ENCODE measurements at places on chromosomes 4 and X.

DNA sequence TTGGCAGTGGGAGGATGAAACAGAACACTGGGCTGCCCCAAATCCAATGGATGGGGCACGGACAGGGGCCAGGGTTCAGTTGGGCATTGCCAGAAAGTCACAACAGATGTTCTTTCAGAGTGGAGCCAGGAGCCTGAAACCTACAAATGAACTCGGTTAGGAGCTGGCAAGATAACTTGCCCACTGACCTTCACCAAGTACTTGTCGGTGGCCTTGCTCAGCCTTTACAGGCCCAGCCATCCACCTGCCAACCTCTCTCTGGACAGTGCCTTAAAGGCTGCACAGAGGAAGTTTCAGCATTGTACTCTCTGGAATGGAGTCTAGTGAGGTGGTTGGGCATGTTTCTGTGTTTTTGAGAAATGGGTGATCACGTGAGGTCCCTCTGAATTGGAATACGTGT lies 87.1 kb upstream of the USP9X start:
- no peak for DNase-seq

DNA sequence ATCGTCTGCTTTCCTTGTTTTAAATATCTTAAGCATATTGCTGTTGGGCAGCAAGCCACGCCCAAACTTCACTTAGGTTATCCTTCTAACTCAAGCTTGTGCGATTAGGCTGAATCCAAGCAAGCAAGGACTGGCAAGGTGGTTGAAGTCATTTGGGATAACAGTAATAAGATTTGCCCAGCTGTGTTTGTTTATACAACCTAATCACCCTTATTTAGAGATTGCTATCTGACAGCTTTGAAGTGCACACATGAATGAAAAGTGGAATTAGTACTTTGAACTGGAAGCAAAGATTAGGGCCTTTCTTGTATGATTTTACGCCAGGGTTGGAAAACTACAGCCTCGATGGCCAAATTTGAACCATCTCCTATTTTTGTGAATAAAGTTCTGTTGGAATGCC lies 182.1 kb downstream of the ASB9 start:
- no peak for DNase-seq

GRCh38 chr4:108327642-108328382 lies 159.1 kb upstream of the LEF1 start:
- DNase-seq = no peak

DNA sequence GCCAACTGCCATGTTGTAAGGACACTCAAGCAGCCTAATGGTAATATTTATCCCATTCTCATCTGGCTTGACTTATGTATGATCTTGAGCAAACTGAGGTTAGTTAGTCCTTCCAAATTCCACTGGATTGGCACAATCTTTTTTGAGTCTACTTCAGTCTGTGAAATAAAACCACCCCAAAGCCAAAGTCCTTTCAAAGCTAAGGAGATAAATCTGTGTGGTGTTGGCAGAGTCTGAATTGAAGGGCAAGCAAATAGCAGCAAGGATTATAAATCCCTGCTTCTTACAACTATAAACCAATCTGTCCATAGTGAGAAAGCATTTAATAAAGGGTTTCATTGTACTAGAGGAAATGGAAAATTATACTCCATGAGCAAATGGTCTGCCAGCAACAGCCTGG lies 233.9 kb upstream of the GLRA2 start:
- no peak for DNase-seq

DNA sequence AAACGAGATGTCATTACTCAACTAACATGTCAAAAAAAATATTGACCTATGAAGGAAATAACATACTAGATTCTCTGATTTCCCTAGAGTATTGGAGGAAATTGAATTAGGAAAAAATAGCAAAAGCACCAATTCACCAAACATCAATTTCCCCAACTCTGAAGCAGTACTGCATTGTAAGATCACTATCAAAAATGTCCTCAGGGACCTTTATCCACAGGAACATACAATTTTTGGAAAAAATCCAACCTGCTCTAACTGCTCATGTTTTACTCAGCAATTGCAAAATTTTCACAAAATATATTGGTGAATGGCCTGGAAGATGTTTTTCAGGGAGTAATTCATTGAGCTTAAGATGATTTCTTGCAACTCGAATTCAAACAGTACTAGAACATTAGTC lies 239.0 kb upstream of the GIMD1 start:
- DNase-seq = no peak

DNA sequence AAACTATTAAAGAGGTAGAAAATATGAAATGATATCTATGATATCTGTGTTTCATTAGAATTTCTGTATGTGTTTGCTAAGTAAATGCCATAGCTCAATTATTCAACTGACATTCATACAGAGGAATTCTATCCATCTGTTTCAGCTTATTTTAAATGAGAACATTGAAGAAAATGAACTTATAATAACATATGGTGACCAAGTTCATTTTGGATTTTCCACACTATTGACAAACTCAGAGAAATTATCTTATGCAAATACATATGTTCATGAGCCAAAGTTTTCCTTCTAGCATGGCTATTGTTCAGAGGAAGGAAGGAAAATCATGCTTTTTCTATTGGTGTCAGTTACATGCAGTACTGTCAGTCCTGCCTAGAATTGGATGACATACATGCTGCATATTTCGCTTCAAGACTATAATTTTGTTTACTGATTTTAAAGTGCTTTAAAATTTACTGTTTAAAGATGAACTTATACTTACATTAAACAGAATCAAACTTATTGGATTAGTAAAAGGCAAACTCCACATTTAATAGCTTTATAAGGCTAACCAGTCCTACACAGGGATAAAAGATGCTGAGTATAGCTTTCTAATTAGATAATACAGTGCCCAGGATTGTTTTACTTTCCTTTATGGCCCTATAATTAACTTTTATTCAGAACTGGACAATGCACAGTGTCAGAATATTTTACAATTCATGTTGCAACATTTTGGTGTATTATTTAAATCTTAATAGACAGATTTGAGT lies 646.2 kb downstream of the TRAM1L1 start:
- DNase-seq = no peak

GRCh38 chr4:72451349-72451748 lies 117.7 kb downstream of the ADAMTS3 start:
- DNase-seq = no peak

DNA sequence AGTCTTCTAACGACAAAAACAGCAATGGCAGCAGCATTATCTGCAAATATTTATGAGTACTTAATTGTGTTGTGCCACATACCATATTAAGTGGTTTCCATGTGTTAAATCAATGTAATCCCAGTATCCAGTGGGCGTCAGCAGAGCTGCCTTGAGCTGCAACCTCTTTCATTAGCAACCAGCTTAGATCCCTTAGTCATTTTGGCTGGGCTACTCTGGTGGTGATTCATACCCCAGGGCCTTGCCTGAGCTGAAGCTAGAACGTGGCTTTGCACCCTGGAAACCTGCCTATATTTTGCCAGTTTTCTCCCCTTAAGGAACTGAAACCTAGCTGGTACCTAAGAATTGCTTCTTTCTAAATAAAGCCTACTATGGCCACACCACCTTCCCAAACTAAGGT lies 474.3 kb upstream of the FTHL17 start:
- DNase-seq = no peak

- DNase-seq = no peak
Observed at GRCh38 chrX:16484338-16484737, 165.6 kb upstream of the S100G start.

DNA sequence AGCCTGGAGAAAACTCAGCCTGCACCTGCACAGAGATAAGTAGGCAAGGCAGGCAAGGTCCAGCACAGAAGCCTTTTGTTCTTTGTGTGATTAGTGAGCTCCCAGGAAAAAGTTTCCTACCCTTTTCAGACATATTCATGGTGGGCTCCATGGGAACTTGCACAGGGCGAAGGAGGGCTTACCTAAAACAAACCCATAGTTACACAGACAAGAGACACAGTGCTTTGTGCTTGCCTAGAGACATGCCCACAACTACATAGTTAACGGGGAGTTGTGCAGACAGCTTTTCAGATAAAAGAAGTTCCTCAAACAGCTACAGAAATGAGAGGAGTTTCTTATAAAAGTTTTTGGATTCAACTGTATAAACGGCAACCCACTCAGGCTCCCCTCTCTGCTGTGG lies 180.5 kb downstream of the GLUD2 start:
- DNase-seq = no peak

GRCh38 chrX:44731160-44731559 lies 112.7 kb upstream of the DUSP21 start:
- DNase-seq = no peak

DNA sequence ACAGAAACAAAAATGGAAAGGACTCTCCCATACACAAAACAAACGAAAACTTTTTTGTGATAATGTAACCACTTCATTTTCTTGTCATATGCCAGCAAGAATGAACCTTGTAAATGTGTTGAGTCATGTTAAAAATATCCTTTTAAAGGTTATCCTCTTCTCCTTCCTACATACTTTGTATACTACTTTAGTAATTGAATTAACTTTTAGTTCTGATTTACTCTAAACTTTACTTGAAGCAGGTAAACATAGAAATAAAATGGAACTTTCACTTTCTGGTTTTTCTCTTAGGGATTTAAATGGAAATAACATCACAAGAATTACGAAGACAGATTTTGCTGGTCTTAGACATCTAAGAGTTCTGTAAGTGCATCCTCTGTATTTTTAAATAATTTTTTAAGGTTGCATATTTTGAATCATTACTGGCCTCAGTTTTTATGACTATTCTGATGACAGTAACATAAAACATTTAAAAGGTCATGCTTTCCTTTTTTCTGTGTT lies 4.7 kb downstream of the SLIT2 start:
- no peak for DNase-seq

GRCh38 chr4:20809812-20810211 lies 109.6 kb downstream of the PACRGL start:
- peak; percentile 52 for DNase-seq

DNA sequence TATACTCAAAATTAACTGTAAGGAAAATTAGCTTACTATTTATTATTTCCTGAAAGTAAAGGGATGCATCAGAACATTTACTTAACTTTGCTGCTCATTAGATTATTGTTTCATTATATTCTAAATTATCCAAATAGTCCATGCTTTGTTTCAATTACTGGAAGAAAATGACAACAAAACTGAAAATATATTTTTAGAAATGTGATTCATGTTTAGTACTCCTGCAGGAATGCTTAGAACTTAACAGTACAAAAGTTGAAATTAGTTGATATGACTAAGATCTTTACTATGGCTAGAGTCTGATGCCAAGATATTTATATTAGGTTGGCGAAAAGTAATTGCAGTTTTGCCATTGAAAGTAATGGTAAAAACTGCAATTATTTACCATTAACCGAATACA lies 660.5 kb upstream of the PABPC4L start:
- no peak for DNase-seq

DNA sequence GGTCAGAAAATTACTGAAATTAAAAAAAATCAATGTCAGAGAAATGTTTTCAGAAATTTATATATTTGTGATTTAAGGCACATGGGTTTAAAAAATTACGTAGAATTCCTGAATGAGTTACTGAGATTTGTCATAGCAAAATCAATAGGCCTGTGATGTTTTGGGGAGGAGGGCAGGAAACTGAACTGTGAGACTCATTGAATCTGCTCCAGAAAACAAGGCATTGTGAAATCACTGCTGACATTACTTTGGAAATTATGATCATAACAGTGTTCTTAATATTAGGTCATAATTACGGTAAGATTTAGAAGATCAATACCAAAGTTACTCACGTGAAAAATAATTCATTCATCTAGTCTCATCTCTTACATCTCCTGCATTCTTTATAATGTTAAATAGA lies 5.3 kb downstream of the FGF5 start:
- no peak for DNase-seq

DNA sequence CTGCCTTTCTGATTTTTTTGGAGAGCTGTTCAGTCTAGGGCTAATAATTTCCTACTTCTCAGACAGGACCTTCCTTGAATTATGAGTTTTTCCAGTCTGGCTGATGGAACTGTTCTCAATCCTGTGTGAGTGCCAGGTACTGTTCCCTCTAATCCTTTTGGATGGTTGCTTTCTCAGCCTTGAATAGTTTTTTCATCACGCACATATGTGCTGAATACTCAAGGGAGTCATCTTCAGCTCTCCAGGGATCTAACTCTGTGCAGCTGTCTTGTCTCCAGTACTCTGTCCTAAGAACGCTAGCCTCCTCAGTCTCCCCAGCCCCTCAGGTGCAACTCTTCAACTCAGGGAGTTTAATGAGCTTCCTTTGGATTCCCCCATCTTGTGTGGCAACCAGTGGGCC lies 93.2 kb downstream of the GASK1B start:
- no peak for DNase-seq

DNA sequence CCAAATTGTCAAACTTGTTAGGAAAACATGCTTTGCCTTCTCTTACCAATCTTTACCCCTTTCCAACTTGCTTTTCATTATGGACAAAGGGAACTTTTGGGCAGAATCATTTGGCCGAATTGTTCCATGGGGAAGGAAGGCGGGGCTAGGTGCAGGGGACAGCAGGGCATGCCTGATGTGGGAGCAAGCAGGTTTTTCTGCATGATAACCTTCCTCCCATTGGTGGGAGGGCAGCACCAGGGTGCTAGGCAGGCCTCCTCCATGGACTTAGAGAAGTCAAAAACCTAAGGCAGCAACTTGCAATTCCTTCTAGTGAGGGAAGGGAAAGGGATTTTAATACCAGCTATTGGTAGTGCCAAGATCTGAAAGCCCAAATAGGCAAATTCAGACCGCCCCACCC lies 260.5 kb downstream of the MAPK10 start:
- DNase-seq = no peak

GRCh38 chr4:7655511-7656243 lies 220.9 kb upstream of the PSAPL1 start:
- DNase-seq = no peak

DNA sequence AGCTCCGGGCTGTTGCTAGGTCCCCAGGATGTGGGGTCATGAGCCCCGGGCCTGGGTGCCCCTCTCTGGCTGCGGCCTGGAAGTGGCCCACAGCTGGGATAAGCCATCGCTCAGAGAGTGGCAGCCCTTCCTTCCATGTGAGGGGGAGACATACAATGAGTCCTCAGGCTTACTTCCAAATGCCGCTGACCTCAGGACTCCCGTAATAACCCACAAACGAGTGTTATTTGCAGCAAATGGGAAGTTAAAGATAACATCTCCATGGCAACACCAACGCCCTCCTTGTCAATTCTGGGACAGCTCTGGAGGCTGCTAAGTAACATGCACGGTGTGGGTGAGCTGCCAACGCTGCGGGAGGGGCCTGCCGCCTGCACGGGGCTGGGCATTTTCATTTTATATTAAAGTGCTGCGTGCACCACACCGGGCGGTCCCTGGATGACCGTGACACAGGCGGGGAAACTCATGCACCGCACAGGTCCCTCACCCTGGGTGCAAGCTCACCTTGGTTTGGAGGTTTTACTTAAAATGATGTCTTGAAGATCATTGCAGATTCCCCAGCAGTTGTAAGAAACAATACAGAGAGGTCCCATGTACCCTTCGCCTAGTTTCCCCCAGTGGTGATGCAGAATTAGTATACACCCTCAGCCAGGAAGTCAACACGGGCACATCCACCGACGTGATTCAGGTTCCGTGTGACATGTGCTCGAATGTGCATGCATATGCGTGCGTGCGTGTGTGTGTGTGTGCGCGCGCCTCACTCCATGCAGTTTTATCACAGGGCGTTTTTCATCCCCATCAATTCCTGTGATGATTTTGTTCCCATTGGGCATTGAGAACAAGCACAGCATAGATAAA lies 79.4 kb downstream of the ABLIM2 start:
- DNase-seq = no peak
